ENCODE measurements at places on chromosomes 1 and 21.

- no peak for DNase-seq
Observed at GRCh38 chr1:48772211-48772610, 4.5 kb downstream of the BEND5 start.

GRCh38 chr1:67597336-67597735 lies 87.7 kb upstream of the GADD45A start:
- DNase-seq = no peak

DNA sequence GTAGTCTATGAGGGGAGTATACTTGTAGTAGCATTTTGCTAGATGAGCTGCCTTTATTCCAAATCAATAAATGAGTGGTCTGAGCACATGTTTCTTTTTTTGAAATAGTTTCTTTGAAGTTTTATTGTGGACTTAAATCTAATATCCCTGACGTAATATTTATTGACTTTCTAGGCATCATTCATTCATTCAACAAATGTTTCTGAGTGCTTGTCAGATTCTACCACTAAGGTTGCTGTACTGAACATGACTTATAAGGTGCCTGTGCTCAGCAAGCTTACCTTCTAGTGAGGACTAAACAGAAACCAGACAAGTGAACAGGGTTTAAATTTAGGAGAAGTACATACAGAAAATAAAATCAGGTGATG lies 68.4 kb downstream of the POU2F1 start:
- no peak for DNase-seq

DNA sequence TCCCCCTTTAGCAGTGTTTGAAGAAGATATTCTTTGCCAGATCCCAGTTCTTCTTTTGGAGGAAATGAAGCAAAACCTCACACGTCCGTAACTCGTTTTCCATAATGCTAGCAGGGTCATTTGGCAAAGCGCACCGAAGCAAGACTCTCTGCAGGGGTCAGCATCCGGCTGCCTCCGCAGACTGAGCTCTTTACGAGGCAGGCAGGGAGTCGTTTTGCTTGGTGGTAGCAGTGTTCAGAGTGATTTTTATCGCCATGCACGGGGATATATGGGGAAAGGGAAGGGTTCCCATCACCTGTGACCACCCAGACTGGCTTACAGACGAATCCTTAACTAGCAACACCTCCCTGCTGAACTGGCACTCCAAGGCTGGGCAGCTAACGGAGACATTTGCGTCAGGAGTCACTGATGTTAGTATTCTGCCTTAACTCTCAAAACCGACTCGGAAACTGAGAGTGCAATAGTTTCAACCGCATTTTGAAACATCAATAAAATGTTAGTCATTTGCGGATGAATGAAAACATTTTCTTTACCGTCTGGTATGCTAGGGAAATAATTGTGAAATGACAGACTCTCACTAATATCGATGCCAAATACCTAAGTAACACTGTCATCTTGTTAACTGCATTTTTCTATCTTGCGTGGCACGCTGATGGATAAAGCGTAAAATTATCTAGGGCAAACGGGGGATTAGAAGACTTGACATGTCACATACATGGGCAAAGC lies 2.2 kb upstream of the NEGR1 start:
- peak; percentile 66 for DNase-seq

GRCh38 chr1:12617901-12618660 lies at the start of gene DHRS3:
TSS of gene DHRS3 (minus strand) at chr1:12618210. CDS start at chr1:12617348, 862 bp downstream.
- peak; percentile 95 for DNase-seq

GRCh38 chr1:201916649-201917249 lies 28.1 kb downstream of the SHISA4 start:
- peak; percentile 97 for DNase-seq

DNA sequence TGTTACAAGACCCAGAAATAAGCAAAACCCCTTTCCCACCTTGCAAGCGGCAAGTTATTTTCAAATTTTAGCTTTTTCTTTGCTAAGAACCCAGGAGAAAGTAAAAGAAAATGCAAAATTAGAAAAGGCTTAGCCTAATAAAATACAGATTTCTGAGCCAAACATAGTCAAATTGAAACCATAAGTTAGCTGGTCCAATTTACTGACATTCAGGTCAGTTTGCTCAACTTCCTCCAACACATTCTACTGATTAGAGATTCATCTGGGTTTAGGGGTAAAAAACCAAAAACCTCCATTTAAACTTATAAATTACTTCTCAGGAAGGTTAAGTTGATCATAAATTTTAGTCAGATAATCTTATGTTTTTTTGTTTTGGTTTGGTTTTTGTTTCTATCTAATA lies 701.8 kb upstream of the CXADR start:
- no peak for DNase-seq

- DNase-seq = no peak
Observed at GRCh38 chr1:241356519-241357365, at the start of gene RGS7. TSS of gene RGS7 (minus strand) at chr1:241357205.

DNA sequence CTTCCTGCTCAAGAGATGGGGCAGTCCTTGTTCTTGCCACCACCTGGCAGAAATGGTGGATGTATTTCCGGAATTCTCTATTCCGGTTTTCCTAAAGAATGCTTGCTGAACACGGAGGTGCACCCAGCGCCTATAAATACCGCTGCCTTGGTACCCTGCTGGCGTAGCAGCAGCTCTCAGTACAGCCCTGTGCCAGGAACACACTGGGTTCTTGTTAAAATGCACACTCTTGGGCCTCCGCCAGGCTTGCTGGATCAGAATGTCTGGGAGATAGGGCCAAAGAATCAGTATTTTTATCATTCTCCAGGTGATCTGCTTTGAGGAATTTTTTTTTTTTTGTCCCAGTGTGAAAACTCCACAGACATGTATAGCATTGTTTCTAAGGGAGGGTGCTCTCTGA lies 54.2 kb downstream of the IGSF5 start:
- no peak for DNase-seq

DNA sequence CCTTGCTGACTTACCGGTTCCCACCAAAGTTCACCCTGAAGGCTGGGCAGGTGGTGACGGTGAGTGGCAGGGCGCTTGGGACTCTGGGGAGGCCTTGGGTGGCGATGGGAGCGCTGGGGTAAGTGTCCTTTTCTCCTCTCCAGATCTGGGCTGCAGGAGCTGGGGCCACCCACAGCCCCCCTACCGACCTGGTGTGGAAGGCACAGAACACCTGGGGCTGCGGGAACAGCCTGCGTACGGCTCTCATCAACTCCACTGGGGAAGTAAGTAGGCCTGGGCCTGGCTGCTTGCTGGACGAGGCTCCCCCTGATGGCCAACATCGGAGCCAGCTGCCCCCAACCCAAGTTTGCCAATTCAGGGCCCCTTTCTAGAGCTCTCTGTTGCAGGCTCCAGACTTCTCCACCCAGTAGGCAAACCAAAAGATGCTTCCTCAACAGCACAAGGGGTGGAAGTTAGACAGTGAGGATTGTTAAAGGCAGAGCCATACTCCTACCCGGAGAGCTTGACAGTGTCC lies 16.4 kb upstream of the SEMA4A start:
- no peak for DNase-seq

DNA sequence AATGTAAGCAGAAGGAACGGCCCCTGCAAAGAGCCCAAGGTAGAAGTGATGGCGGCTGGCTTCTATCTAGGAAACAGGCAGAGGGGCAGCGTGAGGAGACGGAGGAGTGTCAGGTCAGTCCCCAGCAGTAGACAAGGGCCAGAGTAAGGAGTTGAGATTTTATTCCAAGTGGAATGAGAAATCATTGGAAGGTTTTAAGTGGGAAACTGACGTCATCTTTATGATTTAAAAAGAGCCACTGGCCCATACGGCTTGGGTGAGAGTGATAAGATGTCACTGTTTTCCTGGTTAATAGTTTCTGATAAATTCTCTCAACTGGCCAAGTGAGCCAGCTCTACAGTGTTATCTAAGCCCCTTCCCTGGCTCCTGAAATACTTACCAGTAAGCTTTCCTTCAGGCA lies 103.2 kb upstream of the CAMK1G start:
- no peak for DNase-seq

DNA sequence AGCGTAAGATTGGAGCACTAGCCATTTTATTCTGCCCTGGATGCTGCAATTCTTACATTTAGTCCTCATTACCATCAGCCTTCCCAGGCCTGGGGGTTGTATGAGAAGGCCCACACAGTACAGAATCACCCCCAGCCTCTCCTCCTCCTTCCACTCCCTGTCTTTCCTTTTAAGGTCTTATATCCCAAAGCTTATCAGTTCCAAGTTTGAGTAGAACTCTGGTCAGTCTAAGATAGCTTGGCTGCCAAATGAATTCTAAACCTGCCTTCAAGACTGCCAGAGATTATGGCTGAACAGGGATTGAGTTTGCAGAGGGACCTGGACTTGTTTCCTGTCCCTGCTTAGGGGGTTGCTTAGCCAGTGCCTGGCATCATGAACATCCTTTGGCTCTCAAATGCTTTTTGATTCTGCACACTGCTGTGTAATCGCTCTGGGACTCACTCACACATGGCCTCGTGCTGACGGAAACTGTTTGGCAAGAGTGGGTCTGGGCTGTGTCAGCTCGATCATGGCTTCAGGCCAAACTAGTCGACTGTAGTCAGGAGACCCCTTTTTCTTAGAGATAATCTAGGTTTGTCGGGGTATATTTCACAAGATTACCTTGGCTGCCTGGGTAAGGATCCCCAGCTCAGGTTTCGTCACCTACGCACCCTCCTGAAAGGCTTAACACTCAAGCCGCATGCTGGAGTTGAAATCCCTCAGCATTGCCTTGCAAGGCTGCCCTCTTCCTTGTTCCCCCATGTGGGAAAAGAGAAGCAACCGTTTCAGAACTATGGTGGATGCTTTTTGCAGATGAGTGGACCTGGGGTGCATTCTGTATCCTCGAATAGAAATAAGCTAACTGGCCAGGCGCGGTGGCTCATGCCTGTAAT lies 252.6 kb downstream of the NFIA start:
- peak; percentile 80 for DNase-seq

- no peak for DNase-seq
Observed at GRCh38 chr1:159602501-159602999, 14.9 kb downstream of the APCS start.

Measured in tibial artery (tissue), 4 donors.